HFF-Myc (cell line): ENCODE measurements at places on chromosomes 4 and X.
A peak's percentile ranks its signal among the peaks of the same experiment; 100 is the strongest.

GRCh38 chrX:9708923-9709553 lies 56.6 kb downstream of the GPR143 start:
- DNase-seq, result no peak

- DNase-seq, result no peak
Measured at GRCh38 chr4:81881855-81882621, 410.3 kb upstream of the RASGEF1B start.

- DNase-seq, result no peak
Measured at GRCh38 chr4:111434586-111434985, 710.7 kb upstream of the FAM241A start.

DNA sequence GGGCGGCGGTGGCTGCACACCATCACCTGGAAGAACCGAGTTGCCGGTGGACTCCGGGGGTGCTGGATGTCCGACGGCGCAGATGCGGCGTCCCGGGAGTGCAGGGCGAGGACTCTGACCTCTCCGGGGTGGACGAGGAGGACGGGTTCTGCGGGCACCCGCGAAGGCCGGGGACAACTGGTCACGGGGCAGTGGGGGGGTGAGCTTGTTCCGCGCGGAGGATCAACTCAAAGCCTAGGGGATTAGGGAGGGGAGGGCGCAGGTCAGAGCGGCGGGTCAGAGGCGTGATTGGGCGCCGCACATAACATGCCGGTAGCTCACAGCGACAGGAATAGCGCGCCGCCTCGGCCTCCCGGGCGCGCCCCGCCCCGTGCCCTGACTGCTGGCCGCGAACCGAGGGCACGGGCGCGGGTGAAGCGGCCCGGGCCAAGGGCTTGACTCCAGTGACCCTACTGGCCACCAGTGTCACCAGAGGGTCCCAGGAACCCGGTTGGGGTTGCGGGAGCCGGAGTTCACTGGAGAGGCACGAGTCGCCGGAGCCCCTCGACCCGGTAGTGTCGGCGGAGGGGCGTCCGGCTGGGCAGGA lies at the start of gene KLHL34:
Gene KLHL34, minus strand, starts transcription at position 179 of the 586 bp plus-strand sequence. CDS start 542 bp downstream, outside the sequence.
- no peak for DNase-seq

GRCh38 chr4:40837094-40837870 lies 87.5 kb downstream of the NSUN7 start:
- no peak for DNase-seq

DNA sequence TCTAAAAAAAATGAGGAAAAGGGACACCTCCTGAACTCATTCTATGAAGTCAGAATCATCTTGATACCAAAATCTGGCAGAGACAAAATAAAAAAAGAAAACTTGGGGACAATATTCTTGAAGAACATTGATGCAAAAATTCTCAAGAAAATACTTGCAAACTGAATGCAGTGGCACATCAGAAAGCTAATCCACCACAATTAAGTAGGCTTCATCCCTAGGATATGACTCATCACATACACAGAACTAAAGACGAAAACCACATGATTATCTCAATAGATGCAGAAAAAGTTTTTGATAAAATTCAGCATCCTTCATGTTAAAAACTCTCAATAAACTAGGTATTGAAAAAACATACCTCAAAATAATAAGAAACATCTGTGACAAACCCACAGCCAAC lies 98.3 kb downstream of the FAM47B start:
- no peak for DNase-seq

DNA sequence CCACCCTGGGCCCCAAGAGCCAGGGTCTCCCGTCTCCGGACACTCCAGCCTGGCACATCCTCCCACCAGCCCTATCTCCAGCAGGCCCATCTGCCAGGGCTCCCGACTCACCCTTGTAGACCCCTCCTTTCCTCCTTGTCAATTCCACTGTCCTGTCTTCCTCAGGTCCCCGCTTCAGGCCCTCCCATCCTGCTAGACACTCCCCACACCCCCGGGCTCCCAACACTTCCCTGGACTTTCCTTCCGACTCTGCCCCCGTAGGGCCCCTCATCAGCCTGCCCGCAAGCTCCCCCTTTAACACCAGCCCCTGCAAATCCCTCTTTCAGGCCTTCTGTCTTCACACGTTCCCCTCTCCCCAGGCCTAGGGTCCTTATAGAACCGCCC lies 1.1 kb downstream of the PRAF2 start:
- DNase-seq, result no peak

DNA sequence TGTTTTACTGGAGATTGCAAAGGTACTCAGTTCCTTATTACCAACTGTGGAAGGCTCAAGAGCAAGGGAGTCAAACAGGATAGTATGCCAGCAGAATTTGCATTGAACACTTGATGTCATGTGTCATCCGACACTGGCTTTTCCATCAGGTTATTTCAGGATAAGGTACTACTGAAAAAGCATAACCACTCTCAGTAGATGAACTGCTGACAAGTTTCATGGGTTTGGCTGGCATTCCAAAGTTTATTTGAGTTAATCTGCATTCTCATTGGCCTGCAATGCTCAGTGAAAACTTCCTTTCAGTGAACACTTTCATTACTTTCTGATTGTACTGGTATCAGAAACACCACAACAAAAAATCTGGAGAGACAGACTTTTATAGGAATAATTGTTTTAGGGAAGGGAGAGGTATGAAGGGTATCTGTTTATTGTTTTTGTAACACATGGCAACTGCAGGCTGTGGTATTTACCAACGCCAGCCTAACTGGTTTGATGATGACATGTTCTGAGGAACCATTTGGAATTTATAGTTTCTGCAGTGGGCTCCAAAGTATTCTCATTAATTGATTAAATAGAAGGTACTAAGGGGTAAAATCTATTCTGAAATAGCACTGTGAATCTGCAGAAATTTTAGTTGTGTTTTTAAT lies 345.7 kb upstream of the NR3C2 start:
- DNase-seq, result no peak

- no peak for DNase-seq
Measured at GRCh38 chrX:154376774-154377173, 2.3 kb upstream of the EMD start.

GRCh38 chrX:55695227-55696018 lies 22.1 kb upstream of the RRAGB start:
- DNase-seq, result no peak

GRCh38 chr4:136934601-136935000 lies 597.7 kb downstream of the PCDH18 start:
- no peak for DNase-seq

DNA sequence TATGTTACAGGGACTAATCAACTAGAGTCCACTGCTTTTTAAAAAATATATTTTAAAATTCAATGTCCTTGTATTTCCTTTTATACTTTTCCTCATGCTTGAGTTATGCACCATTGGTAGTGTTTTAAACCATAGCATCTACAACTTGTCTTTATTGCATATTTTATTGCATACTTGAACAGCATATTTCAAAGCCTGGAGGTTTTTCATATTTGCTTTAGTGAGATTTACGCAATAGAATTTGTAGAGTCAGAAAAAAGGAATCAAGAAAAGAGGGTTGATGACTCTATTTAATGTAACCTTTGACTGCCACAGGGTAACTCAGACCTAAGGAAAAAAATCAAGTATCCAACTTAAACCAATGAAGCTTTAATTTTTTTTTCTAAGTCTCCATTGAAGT lies 1165.7 kb upstream of the IGFBP7 start:
- DNase-seq, result no peak

DNA sequence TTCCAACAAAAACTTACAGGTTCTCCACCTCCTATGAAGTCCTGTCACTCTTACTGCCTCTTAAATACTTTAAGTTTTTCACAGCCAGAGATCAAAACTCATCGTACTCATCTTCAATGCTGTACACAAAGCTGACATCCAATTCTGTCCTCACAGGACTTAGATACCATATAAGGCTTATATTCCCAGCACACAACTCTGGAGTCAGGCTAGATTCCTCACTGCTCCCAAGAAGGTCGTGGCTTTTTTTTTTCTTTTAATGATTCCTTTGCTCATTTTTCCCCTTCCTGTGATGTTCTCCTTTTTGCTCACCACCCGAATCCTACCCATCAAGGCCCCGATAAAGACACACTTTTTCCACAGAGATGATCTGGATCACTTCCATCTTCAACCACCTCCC lies 914 bp downstream of the TRAPPC2 start:
- no peak for DNase-seq

- DNase-seq, result no peak
Measured at GRCh38 chr4:19033816-19034733, 1012.5 kb upstream of the LCORL start.

DNA sequence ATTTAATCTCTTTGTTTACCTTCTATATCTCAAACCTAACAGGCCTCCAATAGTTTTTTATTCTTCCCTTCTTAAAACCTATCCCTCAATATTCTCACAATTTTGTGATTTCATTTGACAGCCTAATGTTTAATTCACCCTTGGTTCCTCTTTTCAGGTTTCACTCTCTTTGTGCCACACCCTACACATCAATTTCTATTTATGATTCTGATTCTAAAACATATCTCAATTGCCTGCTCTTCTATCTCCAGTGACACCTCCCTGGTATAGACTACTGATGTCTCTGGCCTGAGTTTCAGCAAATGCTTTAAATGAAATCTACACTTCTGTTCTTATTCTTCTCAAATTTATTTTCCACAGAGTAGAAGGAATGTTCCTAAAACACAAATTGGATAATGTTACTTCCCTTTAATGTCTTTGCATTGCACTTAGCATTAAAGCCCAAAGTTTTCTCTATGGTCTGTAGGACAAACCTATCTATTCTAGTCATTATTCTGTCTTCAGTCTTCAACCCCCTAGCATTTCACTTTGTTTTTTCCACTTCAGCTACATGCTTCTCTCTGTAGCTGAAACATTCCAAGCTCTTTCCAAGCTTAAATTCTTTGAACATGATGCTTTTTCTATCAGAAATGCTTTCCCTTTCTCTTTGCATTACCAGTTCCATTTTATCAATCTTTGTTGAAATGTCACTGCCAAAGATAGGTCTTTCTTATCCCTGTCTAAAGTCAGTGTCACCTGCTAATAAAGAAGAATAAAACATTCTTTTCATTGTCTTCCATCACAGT lies 622.0 kb downstream of the CENPC start:
- DNase-seq, result no peak

GRCh38 chr4:43556262-43556661 lies 663.7 kb downstream of the GRXCR1 start:
- no peak for DNase-seq

DNA sequence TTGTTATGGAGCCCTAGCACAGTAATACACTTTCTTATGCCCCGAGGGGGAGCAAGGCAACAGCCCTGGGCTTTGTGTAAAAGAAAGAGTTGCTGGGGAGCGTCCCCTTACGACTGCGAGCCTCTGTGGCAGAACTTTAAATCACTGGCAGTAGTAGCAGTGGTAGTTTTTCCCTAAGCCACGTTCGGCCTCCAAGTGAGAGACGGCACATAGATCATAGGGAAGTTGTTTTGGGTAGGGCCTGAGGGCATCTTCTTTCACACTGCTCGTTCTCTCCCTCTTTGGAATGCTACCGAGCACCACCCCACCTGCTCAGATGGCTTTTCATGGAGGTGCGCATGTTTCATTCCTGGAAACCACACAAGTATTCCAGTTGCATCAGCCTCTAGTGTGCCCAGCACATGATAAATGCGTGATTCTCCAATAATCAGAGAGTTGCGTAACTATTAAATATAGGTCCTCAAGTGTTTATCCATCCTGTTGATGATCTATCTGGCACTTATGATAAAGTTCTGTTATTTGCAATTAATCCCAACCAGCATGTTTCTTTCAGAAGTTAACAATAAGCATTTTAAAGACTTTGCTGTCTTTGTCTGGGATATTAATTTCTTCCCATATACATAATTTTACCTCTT lies 7.0 kb upstream of the SYNPO2 start:
- no peak for DNase-seq

DNA sequence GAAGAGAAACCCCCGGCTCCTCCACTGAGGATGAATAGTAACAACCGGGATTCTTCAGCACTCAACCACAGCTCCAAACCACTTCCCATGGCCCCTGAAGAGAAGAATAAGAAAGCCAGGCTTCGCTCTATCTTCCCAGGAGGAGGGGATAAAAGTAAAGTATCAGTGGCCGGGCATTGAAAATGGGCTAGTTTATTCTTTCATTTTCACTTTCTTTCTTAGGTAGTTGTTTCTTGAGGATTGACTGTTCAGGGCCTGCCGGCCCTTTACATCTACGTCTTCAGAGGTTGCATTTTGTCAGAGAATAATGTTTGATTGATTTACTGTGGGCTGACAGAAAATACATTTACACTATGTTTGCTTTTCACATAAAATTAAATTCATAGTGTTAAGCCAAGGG lies 27.1 kb downstream of the PAK3 start:
- DNase-seq, result no peak

GRCh38 chrX:31497086-31497485 lies 425.2 kb upstream of the FTHL17 start:
- DNase-seq, result no peak

DNA sequence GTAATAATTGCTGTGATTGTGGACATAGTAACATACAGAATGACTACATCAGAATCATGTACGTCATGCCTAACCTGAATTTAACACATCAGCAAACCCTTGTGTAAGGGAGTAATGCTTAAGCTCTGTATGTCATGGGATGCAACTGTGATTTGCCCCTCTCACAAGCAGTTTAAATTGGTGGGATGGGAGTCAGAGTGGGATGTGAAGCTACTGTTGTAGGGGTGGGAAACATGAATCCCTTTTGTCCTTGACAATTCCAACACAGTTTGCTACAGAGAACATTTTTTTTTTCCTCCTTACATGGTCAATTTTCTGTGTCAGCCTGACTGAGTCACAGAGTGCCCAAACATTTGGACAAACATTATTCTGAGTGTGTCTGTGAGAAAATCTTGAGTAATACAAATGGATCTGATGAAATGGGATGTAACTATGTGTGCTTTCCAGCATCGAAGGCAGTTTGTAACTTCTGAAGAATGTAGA lies 392.8 kb downstream of the GPM6A start:
- DNase-seq, result no peak

DNA sequence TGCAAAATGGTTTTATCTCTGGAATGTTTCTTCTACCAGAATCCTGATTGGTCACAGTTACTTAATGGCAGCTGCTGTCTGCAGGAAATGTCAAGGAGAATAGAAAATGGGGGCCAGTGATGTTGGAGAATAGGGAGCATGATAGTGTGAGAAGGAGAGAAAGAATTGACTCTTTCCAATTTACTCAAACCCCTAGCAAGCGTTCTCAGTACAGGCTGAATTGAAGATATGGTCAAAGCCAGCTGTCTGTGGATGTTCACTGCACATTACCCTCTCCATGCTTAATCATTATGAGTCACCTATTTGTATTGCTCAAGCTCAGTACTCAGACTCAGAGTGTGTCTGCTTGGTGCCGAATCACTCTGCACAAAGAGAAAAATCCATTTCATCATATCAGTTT lies 57.8 kb upstream of the FAM47B start:
- DNase-seq, result peak; percentile 22

- DNase-seq, result no peak
Measured at GRCh38 chr4:67750691-67751090, 3.5 kb downstream of the GNRHR start.

DNA sequence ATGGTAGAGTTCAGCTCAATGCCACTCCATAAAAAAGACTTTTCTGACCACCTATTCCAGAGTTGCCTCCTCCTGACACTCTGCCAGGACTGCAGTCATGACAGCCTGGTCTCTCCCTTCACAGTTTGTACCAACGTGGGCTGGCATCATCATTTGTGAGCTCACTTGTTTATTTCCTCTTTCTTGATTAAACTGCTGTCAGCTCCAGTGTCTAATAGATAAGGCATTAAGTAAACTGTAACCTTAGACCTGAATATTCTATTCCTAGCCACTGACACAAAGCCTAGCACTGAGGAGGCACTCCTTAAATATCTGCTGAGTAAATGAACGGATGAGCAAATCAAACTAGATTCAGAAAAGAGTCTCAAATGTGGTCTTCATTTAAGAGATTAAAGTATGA lies 48.7 kb downstream of the DDX60 start:
- DNase-seq, result no peak
